ENCODE measurements at places on chromosomes 5 and 9. TPM values are rescaled to one million over a fixed set of nuclear protein-coding genes. Genes with fewer than 3 reads are reported as not detected.

The TPRN gene
- total RNA-seq, result 12.2 TPM

The ACOT12 gene
- total RNA-seq, result not detected

The FGF10 gene
- 40.6 TPM for total RNA-seq

The KIAA1958 gene
- total RNA-seq, result 3.0 TPM

The ELL2 gene
- 39.6 TPM for total RNA-seq

The RASEF gene
- total RNA-seq, result 0.39 TPM
